ENCODE measurements at places on chromosomes 1 and 21.
A peak's percentile ranks its signal among the peaks of the same experiment; 100 is the strongest.

DNA sequence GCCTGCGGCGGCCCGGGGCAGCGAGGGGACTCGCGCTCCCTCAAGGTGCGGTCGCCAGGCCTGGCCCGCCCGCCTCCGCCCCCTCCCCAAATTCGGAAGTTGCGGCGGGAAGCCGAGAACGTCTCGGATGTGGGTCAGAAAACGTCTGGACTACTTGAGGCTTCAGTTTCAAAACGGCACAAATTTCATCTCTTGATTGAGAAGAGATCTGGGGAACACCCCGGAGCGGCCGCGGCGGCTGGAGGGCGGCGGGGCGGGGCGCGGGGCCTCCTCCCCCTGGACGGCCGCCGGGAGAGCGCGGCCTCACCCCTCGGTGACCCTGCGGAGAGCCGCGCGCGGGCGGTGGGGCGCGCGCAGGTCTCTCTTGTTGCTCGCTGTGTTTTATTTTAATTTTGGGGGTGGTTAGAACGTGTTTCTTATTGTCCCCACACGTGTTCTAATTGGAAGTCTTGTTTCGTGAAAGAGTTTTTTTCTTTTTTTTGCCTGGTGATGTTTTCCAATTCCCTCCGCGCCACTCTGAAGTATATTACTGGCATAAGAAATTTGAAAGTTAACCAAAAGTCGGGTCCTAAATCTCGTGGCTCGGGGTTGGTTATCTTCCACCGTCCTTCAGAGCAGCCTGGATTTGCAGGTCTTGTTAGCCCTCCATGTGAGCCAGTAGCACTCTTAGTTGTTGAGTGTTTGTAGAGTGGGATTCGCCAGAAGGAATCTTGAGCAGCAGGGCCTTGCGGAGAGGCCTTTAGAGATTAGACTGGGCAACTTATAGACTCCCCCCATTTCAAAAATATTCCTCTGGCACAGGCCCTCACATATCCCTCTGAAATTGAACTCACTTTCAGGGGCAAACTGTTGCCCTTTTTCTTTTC is 749 bp downstream of the PCBP3 start:
- no peak for DNase-seq

DNA sequence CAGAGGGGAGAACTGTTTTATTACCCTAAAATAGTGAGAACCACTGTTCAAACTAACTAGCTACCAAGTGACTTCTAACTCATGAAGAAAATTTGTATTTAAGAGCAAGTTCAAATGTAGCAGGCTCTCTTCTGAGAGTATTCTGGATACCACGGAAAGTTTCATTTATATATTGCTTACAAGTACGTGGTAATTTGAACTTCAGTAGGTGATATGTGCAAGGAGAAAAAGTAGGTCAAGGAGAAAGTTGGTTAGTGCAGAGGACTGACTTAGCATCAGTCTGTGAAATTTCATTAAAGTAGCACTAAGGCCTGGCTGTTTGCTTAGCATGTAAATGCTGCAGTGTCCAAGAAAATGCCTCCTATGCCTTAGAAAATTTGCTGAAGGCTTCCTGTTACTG is 16.7 kb downstream of the SERPINC1 start:
- DNase-seq: no peak

- DNase-seq: no peak
These were observed 12.4 kb downstream of the SKI start for GRCh38 chr1:2240270-2241156.

GRCh38 chr1:71351438-71351837 is 270.6 kb upstream of the ZRANB2 start:
- DNase-seq: no peak

DNA sequence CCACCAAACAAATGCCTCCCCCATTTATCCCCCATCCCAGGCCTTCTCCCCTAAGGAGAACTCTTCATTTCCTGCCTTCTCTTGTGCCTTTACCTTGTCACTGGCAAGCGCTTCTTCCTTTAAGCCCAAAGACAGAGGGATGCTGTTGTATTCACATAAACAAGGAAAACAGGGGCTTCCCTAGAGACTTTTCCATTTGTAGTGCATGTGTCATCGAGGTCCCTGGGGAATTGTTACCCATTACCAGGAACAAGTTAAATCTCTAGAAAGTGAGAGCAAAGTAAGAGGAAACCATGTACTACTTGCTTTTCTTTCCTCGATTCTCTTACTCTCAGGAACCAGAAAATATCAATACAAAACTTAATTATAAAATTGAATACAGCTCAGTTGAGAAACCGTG is 114.4 kb upstream of the DPT start:
- DNase-seq: no peak

DNA sequence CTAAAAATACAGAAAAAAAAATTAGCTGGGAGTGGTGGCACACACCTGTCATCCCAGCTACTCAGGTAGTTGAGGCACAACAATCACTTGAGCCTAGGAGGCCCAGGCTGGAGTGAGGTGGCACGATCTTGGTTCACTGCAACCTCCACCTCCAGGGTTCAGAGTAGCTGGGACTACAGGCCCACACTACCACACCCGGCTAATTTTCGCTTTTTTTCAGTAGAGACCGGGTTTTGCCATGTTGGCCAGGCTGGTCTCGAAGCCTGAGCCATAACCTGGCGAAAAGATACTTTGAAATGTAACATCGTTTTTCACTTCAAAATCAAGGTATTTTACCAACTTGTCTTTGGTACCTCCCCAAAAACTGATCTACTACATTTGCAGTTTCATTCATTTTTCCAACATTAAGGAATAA is 6.1 kb downstream of the GAS5 start:
- no peak for DNase-seq

GRCh38 chr21:45724345-45724961 is 80.9 kb downstream of the PCBP3 start:
- DNase-seq: no peak

DNA sequence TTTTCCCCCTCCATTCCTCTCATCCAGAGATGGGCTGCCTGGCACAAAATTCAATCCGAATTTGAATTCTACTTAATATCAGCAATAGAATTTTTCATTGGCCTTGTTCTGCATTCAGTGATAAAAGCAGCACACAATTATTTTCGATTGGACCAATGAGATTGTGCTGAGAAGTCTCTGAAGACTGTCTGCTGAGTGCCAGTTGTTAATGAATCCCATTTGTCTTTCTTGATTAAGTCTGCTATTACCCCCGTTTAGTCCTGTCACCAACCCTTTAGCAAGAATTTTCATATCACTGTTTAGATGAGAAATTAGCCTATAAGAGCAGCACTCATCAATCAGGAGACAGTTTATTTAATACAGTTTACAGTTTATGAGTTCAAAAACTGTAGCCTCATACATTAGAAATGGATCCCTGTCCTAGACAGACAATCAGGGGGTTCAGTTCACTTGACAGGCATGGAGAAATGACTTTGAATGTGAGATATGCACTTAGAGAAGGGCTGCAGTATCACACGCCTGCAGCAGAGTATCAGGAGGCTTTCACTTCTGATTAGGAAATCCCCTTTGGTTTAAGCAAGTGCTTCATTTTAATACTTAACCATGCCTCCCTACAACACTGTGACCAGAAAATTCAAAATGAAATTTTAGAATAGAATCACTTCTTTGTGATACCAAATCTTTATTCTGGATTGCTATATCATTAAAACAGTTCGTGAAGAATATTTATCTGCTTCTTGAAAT is 304.7 kb upstream of the PTBP2 start:
- DNase-seq: no peak

DNA sequence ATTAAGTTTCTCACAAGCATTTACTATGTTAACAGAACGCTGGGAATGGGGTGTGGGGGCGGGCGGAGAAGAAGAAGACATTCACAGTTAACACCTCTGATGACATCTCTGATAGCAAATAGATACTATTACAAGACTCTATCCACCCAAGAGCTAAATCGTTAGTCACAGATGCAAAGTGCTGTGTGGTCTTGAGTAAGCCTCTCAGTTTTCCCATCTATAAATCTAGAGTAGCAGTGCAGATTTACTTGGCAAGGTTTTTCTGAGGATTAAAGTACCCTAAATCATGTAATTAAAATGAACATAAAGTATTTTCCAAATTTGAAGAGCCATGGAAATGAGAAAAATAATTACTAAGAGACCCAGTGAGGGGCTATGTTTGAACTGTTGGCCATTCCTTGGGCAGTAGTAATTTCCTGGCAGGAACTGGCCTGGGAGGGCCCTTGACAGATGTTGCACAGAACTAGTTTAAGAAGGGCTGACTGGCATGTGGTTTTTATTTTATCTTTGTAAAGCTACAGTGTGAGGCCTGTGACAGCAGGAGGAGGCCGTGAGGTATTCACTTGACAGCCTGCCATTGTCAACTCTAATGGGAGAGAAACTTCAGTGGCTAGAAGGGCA is 58.7 kb upstream of the APOBEC4 start:
- DNase-seq: no peak

GRCh38 chr1:109389638-109390341 is 7.9 kb downstream of the SORT1 start:
- DNase-seq: no peak

DNA sequence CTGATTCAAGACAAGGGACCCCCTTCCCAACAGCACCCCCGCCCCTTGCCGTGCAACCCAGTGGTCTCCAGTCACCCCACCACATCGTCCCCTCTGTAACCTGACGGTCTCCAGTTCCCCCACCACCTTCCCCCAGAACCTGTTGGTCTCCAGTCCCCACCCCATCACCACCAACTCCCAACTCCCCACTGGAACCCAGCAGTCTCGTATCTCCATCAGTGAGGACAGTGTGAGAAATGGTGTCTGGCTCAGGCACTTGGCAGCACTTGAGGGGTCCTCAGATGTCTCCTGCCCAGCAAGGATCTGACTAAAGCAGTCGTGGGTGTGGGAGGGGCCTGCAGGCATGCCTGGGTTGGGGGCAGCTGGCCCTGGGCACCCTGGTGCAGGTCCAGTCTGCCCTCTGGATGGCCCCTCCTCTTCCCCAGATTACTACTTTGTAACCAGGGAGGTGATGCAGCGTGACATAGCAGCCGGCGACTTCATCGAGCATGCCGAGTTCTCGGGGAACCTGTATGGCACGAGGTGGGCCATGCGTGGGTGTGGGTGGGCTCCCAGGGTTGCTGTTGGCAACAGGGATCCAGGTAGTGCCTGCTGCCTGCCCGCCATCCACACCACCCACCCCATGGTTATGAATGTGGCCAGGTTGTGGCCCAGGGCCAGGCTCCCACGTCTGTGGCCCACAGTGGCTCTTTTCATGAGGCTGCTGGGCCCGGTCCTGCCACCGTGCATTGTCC is 3.1 kb upstream of the GJC2 start:
- DNase-seq: no peak

DNA sequence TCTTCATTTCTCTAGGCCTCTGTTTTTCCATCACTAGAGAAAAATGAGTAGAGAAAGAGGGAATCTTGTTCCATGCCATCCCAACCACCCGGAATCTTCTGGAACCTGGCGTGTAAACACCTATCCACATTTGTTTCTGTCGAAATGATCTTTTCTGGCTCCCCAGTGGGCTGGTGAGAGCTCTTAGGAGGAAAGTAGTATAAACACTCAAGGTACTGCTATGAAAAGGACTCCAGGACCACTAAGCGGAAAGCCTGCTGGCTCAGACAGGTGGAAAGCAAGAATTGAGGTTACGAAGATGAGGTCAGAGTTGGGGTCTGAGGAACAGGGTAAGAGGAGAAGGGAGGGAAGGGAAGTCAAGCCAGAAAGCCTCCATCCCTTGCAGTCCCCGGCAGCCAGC is 90.8 kb downstream of the PLXNA2 start:
- no peak for DNase-seq

DNA sequence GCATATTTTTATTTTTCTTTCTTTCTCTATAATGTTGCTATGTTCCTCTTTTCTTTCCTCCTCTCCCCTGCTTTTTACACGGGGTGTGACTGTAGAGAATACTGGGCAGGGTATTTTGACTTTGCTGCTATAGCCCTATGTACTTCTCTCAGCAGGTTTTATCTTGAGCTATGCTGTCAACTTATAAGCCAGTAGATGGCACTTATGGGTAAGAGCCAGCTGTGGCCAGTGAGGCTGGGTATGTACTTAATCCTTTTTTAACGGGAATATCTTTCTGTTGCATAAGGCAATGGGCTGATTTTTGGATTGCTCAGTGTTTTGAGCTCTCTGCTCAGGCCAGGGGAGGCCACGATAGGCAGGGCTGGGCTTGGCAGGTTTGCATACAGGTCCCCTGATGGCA is 99.0 kb downstream of the KCNK2 start:
- no peak for DNase-seq

DNA sequence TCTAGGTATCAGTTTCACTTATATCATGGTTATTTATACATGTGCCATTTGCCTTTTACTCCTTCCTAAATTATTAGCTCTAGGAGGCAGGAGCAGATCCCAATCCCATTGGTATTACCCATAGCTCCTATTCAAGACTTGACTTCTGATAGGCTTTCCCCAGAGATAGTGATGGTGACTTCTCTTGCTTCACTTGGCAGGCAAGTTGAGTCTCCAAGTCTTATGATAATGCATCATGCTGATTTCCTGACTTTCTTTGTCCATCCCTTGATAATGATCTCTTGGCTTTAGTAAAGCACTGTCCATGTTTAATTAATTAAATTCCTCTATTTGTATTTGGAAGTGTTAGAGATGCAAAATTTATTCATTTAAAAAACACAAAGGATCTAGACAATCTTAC is 253.5 kb upstream of the ADAMTS5 start:
- no peak for DNase-seq

GRCh38 chr1:31663622-31664452 is 19.2 kb upstream of the PEF1 start:
- peak; percentile 19 for DNase-seq

DNA sequence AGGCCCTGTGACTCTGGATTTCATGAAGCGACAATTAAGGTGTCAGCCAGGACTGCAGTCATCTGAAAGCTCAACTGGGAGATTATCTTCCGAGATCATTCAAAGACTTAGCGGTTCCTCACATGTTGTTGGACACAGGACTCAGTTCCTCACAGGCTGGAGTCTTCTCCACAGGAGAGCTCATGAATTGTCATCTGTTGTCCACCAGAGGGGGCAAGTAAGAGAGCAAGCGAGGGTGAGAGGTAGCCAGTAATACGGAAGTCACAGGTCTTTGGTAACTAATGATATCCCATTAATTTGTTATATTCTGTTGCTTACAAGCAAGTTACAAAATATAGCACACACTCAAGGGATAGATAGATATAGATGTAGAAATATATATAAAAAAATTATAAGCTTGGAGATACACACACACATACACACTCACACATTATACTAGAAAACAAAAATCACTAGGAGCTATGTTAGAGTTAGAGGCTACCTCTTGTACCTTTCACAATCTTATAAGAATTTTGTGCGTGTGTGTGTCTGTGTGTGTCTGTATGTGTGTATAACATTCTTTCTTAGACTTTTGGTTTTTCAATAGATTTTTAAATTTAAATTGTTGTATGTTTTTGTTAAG is 1695.3 kb downstream of the BRINP3 start:
- no peak for DNase-seq

- no peak for DNase-seq
These were observed 38.7 kb downstream of the RGS5 start for GRCh38 chr1:163163881-163164582.

DNA sequence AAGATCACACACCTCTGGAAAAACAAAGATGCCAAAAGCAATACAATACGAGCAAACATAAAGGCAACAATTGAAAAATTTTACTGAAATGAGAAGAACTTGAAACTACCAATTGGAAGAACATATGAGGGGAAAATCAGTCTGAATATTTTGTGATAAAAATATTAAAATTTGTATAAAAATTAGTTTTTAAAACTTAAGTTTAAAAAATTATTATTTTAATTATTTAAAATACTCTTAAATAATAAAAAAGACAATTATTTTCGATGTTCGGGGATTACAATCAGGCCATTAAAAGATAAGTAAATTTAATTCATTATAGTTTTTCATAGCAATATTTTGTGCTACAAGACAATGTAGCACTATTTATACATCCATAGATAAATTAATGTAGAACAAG is 1239.3 kb downstream of the AMY1C start:
- DNase-seq: no peak
